Right atrium auricular region (tissue), 2 donors: ENCODE measurements at places on chromosomes 16 and 17. TPM values are rescaled to one million over a fixed set of nuclear protein-coding genes. Genes with fewer than 3 reads are reported as not detected.

DNA sequence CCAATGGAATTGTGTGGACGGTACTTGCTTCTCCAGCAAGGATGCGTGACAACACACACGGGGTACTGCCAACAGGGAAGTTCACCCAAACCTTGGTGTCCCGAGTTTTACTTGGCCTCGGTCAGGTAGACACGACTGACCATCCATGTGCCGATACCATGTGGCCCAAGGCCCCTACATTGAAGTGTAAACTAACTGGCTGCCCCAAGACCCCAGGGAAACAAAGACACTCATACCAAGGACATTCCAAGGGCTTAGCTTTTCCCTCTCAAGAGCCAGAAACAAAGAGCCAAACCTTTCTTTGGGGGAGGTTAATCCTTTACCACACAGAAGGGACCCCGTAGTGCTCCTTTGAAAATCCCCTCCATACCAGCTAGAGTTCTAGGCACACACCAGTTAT is 215.9 kb upstream of the TNRC6C start:
- DNase-seq, result no peak

Gene ADAM11
- total RNA-seq, result 6.8 TPM

Gene CPHXL2
- total RNA-seq, result not detected

Gene OVCA2
- 31.7 TPM for total RNA-seq

DNA sequence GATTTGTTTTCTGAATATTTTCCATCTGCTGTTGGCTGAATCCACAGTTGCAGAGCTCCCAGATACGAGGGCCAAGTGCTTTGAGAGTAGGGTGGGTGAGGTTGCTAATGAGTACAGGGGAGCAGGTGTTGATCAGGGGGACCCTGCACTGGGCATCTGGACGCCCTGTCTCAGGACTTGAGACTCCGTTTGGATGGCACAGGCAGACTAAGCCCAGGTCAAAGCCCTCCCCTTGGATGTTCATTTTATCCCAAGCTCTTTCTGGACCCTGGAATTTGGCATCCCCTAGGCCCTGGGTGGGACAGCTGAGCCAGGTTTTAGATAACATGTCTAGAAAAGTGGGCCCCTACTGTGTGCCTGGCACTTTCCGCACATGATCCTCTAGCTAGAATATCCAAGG is 12.1 kb downstream of the USP6 start:
- DNase-seq, result peak; percentile 2

Gene MIEN1
- total RNA-seq, result 77.8 TPM

DNA sequence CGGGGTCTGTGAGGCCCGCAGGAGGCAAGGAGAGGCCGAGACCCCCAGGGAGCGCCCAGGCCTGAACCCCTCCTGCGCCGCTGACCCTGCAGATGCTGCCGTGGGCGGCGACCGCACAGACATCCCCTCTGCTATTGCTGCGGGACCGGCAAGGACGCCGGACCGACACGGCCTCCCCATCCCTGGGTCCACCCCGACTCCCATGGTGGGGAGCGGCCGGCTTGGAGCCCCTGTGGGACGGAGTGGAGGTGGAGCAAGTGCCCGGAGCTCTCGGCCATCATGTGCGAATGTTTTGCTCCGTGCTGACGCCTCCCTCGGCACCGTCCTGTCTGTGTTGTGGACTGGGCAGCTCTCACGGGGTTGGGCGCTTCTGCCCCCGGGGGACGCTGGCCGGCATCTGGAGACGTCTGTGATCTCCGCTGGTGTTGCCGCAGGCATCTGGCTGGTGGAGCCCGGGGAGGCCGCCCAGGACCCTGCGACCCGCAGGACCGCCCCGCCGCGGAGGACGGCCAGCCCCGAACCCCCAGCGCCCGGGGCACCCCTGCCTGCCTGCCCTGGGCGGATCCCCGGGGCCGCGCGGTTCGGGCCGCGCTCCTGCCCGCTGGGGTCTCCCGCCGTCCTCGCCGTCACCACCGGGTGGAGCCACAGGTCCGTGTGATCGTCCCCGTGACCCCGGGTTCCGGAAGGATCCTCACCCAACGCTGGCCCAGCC is 12.8 kb upstream of the GNG13 start:
- DNase-seq, result no peak

GRCh38 chr17:18160128-18160856 is 23.3 kb upstream of the ALKBH5 start:
- DNase-seq, result no peak

Gene CCL7
- not detected for total RNA-seq

Gene POLG2
- 2.7 TPM for total RNA-seq
